ENCODE measurements at places on chromosomes 2 and 18.

DNA sequence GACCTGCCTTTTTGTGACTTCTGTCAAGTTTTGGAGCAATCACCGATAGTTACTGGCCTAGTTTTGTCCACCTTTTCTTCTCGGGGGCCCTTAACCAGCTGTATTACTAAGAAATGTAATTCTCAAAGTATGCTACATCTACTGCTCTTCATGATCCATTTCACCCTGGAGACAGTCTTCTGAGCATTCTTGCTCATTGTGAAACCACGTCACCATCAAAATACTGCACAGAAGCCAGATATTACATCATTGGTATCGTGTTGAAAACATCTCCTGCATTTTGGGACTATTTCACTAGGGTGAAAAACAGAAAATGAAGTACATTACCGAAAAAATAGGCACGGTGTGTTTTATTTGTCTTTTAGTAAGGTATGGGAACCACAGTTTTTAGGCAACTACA lies 11.7 kb downstream of the LYPD6B start:
- no peak for DNase-seq

- no peak for DNase-seq
Observed at GRCh38 chr2:126664234-126664633, 8.3 kb downstream of the GYPC start.

GRCh38 chr2:52082646-52083045 lies 1050.7 kb upstream of the NRXN1 start:
- DNase-seq: no peak

DNA sequence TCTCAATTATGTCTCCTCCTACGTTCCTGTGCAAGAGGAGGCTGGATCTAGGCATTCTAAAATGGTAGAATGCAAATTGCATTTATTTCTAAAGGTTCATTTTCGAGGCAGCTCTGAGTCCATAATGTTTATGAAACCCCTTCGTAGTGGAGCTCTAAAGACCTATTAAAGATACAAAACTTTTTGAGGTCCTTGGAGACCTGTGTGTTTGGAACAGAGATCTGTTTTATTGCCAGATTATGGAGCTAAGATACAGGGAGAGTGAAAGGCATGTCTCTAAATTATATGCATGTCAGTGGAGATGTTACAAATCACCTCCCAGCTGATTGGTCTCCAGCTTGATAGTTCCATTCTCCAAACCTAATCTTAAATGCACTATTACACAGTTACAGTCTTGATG lies 335.8 kb downstream of the GULP1 start:
- DNase-seq: no peak

DNA sequence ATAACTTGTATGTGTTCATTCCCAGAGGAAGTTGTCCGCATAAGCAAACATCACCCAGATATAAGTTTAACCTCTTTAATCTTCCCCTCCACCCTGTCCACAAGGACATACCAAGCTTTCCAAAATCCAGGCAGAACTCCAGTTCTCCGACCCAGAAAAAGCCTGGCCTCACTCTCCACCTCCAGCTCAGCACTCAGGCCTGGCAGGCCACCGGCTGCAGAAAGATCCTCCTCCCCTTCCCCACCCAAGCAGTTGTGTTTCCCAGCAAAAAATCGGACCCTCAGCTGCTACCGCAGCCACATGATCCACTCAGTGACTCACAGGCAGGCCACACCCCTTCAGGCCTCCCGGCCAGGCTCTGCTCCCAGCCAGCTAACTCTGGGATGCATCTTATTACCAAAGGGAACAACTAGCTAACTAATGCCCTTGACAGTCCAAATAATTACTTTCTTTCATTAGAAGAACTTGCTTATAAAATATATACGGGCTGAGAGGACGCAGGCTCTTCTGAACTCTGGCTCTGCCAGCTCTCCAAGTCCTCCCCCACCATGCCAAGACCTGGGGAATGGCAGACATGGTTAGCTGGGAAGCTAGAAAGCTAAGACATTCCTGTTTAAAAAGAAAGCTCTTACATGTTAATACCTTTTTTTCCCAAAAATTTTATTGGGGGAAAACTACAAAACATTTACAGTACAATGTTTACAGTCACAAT lies 4.5 kb downstream of the ZFP36L2 start:
- DNase-seq: peak; percentile 36

GRCh38 chr2:224819075-224819474 lies 102.9 kb upstream of the CCDC195 start:
- DNase-seq: no peak

GRCh38 chr2:64562148-64562784 lies 38.1 kb downstream of the AFTPH start:
- DNase-seq: no peak

DNA sequence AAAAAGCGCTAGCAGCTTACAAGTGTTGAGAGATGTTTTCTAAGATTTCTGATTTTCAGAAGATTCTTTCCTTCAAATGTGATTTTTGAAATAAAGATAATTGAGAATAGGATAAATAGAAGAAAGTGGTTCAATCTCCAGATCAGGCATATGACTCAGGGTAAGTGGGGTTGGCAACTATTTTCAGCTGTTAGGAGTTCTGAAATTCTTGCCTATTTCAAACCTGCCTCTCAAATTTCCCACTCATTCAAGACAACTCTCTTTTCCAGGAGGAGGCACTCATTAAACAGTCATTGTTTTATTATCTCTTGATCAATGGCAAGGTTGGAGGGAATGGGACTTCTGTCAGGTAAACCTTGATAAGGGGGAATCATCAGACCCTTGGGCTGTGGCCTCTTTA lies 138.9 kb downstream of the HNMT start:
- DNase-seq: no peak

- no peak for DNase-seq
Observed at GRCh38 chr18:31041271-31042083, 1.1 kb downstream of the DSC3 start.

DNA sequence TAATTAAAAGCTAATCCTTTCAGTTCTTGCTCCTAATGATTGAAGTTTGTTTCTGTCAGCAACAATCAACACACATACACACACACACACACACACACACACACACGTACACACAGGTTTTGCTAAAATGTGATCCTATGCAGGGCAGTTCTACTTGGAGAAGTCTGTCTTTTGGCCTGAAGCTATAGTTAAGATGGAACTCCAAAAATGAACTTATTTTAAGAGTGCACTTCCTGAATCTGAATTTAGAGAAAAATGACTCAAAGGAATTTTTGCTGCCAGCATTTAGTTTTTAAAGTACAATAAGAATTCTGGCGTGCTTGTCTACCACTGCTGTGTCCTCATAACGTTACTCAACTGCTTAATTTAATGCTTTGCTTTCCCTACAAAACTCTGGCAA lies 6.6 kb downstream of the GALNT5 start:
- DNase-seq: no peak

DNA sequence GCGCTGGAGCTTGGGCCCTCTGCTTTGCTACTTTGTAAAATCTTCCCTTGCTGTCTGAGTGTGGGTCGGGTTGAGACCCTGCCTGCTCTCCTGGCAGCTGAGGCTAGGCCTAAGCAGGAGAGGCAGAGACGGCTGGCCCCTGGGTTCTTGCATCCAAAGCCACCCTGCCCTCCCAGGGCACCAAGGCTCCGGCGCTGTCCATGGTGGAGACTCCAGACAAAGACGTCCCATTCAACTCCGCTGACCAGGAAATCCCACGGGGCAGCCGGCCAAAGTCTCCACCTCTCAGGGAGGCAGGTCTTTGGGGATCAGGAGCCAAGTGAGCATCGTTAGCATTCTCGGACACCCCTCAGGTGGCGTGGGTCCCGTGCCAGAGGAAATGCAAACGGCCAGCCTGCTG lies 2.6 kb upstream of the PRLH start:
- DNase-seq: no peak

DNA sequence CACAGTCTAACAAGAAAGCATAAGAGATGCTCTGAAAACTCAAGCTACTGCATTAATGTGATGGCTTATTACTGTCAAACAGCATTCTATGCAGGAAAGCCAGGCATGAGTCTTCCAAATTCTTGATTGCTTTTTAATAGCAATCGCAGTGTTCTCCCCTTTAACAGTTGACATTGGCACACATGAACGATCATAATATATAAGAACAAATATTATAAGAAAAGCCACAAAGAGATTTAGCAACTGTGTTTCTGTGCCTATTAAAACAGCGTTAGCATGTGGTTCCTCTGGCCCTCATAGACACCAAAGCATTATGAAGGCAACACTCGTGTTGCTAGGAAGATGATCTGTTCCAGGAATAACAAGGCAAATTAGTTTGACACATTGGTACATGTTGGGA lies 245.0 kb downstream of the ACKR3 start:
- DNase-seq: no peak

GRCh38 chr18:37487400-37487867 lies 78.2 kb downstream of the CELF4 start:
- DNase-seq: no peak

- DNase-seq: no peak
Observed at GRCh38 chr2:136492901-136493300, 272.4 kb upstream of the THSD7B start.

GRCh38 chr18:3679241-3679640 lies 229.3 kb downstream of the TGIF1 start:
- DNase-seq: no peak

- no peak for DNase-seq
Observed at GRCh38 chr2:172908275-172908674, 167.4 kb upstream of the MAP3K20 start.

DNA sequence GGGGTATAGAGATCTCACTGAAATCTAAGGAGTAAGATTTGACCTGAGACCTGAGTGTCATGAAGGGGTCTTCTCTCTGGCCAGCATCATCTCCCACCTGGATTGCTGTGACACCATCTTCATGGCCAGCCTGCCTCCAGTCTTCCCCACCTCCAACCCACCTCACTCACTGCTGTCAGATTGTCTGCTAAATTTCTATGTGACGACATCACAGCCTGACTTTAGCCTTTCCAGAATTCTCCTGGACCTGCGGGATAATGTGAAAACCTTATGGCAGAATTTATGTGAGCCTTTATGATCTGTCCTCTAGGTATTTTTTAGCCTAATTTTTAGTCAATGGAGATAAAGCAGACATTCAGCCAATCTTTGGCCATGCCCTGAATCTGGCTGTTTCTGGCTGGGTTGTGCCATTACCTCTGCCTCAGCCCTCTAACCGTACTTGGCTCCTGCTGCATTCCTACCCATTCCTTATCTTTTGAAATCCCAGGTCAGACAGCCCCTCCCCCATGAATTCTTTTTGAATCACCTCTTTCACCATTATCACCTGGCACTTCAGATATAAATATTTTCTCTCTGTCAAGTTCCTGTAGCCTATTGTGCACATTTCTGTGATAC lies 66.4 kb upstream of the MMADHC start:
- DNase-seq: no peak

DNA sequence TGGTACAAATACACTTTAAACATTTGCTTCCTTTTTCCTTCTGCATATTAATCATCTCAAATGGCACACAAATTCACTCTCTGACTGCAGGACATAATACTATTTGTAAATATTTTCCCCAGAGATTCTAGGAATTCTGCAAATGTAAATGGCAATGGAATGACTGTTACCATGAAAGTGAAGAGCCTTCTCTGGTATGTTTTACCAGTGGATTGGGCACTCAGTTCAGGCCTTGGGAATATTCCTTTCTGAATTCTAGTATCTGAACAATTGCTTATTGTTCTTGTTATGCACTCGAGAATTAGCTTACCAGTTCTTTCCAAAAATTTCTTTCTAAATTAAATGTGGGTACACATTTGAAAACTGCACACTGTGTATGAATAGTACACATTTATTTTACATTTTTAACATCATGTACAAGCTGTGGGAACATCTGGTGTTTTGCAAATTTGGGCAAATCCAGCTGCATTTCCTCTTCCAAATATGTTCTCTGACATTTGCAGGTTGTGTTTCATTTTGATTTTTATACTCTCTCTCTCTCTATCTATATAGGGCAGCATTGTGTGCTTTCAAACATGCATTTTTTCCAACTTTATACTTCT lies 289.1 kb downstream of the NBAS start:
- no peak for DNase-seq

GRCh38 chr18:49071317-49071716 lies 120.6 kb upstream of the SMAD7 start:
- DNase-seq: no peak

DNA sequence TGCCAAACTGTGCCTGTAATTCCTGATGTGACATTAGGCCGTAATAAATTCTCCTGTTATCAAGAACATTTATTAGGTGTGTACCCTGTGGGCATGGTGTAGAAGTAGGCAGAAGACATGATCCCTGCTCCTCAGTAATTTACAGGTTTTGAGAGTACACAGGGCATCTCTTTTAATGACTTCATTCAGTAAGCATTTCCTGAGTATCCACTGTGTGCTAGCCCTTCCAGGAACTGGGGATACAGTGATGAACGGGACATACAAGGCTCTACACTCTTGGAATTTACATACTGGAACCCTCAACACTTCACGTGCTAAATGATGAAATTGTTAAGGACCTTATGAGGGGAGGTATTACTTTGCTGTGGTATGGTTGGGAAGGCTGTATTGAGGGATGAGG lies 30.2 kb downstream of the DIS3L2 start:
- no peak for DNase-seq

DNA sequence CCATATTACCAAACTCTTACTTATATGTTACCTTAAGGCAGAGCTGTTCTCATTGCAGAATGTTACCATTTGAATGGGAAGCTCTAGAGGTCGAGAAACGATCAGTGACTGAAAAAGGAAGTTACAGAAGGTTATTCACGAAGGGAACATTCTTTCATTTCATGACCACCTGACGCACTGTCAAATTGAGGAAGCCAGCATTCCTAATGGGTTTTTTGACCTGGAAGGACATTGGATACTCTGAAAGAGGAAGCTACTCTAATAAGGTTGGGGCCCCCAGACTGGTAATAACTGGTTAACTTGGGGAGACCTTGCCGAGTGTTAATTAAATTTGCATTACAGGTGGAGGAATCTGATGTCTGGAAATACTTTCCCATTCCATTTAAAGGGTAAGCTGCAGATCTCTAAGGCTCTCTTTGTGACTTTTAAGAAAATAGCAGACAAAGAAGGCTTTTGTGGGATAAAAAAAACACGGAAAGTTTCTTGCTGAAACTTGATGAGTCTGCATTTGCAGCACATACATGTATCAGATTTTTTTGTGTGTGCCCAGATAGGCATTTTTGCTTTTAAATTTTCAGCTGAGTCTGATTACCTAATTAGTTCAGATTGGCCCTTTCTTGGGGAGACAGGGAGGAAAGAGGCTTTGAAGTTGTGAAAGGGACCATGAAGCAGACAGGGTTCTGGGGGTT lies 137.1 kb downstream of the LTBP1 start:
- no peak for DNase-seq

GRCh38 chr2:2836343-2837070 lies 505.4 kb upstream of the MYT1L start:
- no peak for DNase-seq

- no peak for DNase-seq
Observed at GRCh38 chr2:104793966-104794365, 59.9 kb upstream of the POU3F3 start.

DNA sequence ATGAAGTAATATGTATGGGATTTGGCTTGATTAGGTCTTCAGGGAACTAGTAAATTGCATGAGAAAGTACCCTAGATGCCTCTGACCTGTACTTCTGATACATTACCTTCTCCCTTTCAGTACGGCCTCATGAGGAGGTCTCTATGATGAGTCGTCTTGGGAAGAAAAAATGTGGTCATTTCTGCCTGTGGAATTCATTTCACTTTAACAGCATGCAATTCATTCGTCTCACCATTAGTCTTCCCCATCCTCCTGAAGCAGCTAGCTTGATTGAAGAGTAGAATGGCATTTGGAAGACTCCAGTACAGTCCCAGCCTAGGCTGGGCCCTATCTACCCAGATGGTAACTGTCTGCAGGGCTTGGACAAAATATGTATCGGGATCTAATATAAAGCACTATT lies 52.2 kb downstream of the TMX3 start:
- no peak for DNase-seq

Measured in activated CD8-positive, alpha-beta memory T cell treated with anti-CD3 and anti-CD28 coated beads for 48 hours (primary cell).